ENCODE measurements at places on chromosomes 3 and 15.

DNA sequence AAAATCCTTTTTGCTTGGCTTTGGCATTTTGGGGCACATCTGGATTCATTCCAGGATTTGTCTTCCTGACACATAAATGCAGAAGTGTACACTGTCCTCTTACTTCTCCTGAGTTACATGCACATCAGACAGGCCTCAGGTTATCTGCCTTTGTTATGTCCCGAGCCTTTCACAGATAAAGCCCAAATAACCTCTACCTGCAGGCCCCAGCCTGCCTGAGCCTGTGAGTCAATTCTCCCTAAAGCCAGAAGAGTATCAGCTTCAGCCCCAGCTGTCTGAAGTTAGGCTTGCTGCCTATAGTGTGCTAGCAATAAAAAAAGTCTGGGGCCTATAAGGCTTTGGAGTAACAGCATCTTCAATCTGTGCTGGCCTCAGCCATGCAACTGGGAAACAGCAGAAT is 17.7 kb upstream of the GSK3B start:
- DNase-seq: peak; percentile 29

GRCh38 chr15:73809728-73810501 is 56.8 kb upstream of the INSYN1 start:
- peak; percentile 39 for DNase-seq

DNA sequence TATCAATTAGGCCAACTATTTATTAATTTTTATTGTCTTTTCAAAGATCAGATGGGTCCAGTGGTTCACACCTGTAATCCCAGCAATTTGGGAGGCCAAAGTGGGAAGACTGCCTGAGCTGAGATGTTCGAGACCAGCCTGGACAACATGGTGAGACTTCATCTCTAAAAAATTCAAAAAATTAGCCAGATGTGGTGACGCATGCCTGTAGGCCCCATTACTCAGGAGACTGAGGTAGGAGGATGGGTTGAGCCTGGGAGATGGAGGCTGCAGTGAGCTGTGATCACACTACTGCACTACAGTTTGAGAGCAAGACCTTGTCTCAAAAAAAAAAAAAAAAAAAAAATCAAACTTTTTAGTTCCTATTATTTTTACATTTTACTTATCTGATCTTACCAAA is 8.2 kb downstream of the AP3S2 start:
- DNase-seq: no peak

DNA sequence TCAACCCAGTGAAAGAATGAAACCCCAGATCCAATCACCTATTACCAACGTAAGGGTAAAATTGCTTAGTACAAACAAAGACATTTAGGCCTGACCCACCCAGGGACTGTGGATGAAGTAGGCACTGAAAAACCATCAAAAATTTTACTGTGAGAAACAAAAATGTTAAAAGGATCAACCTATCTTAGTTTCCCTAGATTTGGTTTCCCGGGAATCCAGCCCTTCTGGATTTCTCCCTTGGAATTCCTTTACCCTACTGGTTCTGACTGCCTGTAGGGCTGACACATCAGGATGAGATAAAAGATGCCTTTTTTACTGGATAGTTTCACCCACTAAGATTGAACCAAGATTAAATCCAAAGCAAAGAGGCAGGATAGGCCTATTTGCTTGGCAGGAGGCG is 102.7 kb downstream of the SCAPER start:
- DNase-seq: no peak

DNA sequence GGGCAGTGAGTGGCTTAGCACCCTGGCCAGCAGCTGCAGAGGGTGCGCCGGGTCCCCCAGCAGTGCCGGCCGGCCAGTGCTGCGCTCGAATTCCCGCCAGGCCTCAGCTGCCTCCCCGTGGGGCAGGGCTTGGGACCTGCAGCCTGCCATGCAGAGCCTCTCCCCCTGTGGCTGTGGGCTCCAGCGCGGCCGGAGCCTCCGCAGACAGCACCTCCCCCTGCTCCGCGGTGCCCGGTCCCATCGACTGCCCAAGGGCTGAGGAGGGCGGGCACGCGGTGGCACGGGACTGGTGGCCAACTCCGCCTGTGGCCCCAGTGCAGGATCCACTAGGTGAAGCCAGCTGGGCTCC is 386.3 kb downstream of the CNTN4 start:
- DNase-seq: no peak

- DNase-seq: no peak
Observed at GRCh38 chr15:69751147-69751546, 298.5 kb downstream of the RPLP1 start.

DNA sequence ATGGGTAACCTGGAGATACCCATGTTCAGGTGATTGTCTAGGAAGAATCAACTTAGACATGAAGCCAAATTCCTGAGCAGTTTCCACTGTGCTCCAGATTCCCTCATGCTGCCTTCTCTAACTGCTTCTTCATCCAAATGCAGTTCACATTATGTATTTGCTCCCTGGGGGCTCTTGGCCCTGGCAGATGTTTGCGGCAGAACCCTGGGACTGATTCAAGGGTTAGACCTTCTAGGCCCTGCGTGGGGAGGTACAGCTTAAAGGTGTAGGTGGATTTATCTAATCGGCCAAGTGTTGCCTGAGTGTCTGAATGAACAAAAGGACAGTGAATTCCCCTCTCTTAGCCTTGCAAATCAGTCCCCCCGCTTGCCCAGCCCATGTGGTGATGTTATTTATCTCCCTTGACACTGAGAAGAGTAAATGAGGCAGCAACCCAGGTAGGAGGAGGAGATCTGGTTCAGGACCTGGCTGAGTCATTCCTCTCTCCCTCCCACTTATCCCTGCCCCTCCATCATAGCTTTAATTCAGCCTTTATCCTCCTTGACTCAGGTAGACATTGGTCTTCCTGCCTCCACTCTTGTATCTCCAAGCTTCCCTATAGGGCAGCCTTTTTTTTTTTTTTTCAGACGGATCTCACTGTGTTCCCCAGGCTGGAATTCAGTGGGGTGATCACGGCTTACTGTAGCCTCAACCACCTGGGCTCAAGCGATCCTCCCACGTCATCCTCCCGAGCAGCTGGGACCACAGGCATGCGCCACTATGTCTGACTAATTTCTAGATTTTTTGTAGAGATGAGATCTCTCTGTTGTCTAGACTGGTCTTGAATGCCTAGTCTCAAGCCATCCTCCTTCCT is 54.8 kb downstream of the MAGEF1 start:
- no peak for DNase-seq

DNA sequence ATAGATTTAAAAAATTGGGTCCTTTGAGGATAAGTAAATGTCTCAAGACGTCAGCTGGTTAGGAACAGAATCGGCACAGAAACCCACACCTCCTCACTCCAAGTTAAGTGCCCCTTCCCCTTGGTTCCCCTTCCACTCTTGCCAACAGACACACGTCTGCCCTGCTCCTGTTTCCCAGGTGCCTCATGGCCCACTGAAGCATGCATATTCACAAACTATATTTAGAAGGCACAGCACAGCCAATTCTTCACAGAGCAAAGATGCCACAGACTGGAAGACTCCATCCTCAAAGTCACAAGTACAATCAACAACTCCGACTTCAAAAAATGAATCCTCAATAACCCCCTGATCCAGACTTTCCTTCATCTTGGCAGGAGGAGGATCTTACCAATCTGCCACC is 295.4 kb upstream of the NR2F2 start:
- no peak for DNase-seq

DNA sequence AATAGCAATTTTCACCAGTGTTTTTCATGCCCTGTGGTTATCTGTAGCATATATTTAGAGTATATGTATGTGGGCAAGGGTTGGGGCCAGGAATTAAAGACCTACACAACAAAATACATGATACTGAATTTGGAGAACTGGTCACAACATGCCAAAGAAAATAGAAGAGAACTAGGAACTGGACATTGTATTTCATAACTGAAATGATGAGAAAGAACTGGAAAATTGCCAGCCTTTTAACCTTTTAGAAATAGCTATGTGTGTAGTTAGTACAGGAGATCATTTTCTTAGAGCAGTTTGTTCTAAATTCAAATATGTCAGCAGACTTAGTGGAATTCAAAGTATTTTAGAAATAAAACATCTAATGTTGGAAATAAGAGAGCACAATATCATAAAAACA is 227.1 kb upstream of the CGNL1 start:
- no peak for DNase-seq

DNA sequence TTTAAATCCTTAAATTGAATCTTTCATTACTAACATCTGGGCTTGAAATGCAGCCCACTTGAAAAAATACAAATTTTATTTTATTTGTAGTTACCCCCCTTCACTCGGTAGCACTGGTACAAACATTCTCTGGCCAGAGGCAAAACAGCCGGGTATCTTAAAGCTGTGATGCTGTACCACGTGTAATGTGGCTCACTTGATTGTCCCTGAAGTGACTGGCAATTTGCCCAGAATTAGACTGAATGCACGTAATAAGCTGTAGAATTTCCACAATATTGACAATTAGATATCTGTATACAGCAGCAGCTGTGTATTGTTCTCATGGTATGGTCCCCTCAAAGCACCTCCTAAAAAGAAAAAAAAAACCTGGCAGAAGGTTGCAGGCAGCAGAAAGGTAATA is 192.8 kb upstream of the TBC1D5 start:
- DNase-seq: no peak

GRCh38 chr15:66787489-66787871 is 85.4 kb downstream of the SMAD6 start:
- no peak for DNase-seq

DNA sequence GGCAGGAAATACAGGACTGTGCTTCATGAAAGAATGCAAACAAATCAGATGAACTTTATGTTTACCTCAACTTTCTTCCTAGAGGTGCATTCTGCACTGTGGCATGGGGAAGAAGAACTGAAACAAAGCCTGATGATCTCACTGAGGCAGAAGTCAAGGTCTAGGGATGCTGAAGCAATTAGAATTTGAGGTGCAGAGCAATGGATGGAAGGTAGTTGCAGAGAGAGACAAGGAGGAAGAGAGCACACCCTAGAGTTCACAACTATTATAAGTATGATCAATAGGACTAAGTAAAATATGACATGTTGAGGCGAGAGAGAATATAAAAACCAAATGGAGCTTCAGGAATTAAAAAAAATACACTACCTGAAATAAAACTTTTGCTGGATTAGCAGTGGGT is 420.1 kb downstream of the EDEM1 start:
- no peak for DNase-seq

- DNase-seq: no peak
Observed at GRCh38 chr15:90011705-90012104, 10.6 kb downstream of the ZNF710 start.

- DNase-seq: no peak
Observed at GRCh38 chr15:99566157-99566897, 543 bp downstream of the MEF2A start.

GRCh38 chr3:113273604-113274378 is 62.4 kb downstream of the BOC start:
- no peak for DNase-seq

- no peak for DNase-seq
Observed at GRCh38 chr3:42588625-42589024, 2.0 kb upstream of the SS18L2 start.

- DNase-seq: no peak
Observed at GRCh38 chr15:91465696-91466095, 365.6 kb downstream of the SV2B start.

DNA sequence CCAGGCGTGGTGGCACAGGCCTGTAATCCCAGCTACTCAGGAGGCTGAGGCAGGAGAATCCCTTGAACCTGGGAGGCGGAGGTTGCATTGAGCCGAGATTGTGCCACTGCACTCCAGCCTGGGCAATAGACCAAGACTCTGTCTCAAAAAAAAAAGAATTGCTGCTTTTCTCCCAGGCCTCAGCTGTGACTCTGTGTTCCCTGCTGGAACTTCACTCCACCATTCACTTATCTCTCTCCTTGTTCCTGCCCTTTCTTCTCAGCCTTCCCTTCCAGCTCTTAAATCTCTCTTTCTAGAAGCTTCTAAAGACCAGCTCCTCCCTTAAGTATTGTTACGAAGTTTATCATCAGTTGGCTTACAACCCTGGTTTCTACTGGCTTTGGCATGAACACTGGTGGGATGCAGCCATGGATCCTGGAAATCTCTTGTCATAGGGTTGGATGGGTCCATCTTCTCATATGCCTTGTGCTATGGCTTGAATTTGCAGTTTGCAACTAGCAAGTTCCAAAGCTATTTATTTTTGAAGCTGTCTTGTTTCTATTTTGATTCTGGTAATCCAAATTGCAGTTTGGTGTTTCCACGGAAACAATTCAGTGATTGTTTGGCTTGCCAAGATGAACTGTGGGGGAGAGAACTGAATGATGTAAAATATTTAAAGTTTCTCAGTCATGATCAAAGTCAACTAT is 10.5 kb downstream of the C3orf62 start:
- no peak for DNase-seq

DNA sequence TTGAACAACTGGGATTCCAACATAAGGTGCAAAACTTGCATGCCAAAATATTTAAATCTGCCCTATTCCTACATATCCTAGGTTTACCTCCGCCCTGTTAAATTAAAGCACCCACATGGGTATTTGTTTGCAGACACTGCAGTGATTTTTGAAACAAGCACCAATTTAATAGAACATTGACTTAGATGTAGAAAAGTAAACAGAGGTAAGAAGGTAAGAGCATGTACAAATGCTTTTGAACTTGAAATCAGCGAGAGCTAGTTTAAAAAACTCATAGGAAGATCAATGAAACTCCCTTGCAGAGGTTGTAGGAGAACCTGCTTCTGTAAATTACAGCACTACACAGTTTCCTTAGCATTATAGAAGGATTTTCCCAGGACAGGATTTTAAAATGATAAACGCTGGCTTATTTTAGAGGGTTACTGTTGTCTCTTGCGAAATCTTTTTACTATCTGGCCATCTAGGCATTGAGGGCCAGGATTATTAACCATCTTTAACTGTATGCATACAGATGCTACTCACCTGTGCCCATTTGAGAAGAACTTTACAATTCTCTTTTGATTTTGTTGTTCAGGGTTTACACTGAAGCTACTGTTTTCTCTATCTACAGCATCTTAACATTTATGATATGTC is 284.8 kb downstream of the FEZF2 start:
- DNase-seq: no peak

- no peak for DNase-seq
Observed at GRCh38 chr15:94324835-94325767, 93.7 kb downstream of the MCTP2 start.

DNA sequence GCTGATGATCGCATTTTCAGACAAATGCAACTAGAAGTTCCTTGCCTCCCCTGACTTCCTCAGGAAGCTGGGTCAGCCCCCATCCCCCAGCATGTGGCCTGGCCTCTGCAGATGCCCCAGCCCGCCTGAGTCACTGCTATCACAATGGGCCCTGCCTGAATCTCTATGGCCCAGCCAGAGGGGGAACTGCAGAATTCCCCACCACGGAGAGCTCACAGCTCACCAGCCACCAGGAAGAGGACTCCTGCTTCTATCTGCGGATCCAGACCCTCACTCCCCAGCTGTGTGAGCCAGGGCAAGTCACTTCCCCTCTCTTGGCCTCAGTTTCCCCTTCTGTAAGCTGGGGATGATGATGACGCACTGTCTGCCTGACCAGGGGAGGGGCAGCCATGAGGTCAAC is 6.9 kb downstream of the PLXND1 start:
- DNase-seq: no peak
